Kidney (tissue), 22 donors: ENCODE measurements at places on chromosomes 2 and 18.

- DNase-seq, result no peak
Observed at GRCh38 chr2:127498386-127498785, 27.9 kb downstream of the IWS1 start.

GRCh38 chr2:63695583-63695982 lies 106.8 kb downstream of the MDH1 start:
- DNase-seq, result no peak

DNA sequence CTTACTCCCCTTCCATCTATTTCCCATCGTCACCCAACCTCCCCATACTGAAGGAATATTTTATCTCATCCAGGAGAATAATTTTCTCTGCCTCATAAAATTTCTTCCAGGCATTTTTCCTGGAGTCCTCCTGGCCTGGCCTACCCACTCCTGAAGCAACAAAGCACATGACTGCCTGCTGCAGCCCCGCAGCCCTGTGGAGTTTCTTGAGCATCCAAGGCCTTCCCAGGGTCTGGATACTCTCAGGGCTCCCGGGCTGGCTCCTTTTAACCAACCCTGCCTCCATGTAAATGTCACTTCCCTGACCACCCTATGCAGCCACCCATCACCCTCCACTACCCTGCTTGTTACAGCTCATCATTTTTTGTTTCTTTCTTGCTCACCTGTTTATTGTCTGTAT lies 64.0 kb downstream of the CDH20 start:
- DNase-seq, result no peak

GRCh38 chr2:33033606-33034081 lies 86.9 kb downstream of the LTBP1 start:
- no peak for DNase-seq

GRCh38 chr2:131031875-131032274 lies 61.4 kb downstream of the FAM168B start:
- no peak for DNase-seq

GRCh38 chr2:145356056-145356455 lies 836.1 kb upstream of the ZEB2 start:
- DNase-seq, result no peak

DNA sequence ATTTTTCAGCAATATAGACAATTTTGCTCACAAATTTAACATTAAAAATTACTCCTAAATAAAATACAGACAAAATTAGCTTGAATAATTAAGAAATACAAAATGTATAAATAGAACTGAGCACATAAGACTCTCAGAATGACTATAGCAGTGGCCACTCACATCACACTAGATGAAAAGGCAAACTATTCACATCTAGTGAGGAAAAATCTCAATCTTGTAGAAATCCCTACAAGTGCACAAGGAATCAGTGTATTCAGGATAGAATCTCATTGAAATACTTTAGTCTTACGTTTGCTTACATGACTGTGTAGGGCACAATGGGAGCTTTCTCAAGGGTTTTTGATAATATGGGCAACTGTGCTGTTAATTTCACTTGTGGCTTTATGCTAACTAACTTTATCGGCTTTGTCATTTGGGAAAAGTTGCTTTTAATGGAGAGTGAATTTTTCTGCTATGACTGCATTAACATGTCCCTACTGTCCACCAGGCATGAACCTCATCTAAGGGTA lies 678.9 kb upstream of the LRRTM4 start:
- no peak for DNase-seq

DNA sequence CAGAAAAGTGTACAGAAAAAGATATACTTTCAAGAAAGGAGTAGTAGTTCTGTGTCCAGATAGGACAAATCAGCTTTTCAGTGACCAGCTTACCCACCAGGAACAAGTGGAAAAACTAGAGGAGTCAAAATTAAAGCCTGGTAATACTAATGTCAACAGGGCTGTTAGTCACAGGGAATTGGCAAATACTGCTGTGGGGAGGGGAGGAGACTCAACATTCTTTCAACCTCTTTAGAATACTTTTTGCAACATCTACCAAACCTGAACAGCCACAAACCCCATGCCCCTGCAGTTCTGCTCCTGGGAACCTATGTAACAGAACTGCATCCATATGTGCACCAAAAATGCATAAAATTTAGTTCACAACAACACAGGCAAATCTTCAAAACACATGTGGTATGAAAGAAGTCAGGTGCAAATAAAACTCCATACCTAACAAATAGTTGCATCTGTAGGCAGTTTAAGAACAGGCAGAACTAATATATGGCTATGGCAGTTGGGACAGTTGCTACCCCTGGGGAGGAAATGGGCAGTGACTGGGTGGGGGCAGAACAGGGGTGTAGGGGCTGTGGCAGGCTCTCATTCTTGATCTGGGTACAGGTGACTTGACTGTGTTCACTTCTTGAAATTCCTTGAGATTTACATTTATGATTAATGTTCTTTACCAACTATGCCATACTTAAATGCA lies 9.7 kb downstream of the CMPK2 start:
- DNase-seq, result no peak

DNA sequence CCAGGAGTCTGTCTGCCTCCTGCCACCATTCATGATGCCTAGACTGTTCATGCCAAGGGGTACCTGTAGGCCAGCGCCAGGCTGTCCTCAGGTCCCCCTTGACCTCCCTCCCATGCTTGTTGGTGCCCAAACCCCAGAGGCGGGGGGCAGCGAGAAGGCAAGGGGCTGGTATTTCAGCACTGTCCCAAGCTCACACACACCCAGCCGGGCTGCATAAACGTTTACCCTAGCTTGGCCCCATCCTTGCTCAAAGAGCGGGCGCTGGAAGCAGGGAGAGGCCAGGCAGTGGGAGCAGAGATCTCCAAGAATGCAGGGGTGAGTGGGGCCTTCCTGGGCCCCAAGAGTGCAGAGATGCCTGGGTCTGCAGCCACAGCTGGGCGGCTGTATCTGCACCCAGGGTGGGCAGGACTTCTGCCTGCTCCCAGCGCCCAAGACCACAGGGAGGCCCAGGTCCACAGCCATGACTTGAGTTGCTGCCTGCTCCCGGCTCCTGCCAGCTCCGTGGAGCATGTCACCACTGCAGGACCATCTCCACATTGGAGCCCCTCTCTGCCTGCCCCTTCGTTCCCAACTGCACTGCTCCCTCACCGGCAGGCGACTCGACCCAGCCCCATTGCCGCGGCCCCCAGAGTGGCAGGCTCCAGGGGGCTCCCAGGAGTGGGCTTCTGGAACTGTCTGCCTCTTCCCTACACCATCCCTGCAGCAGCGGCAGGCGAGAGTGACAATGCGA lies 616.6 kb downstream of the METTL4 start:
- DNase-seq, result no peak

GRCh38 chr2:48278590-48278989 lies 251.4 kb upstream of the STON1 start:
- DNase-seq, result no peak

- no peak for DNase-seq
Observed at GRCh38 chr2:195392446-195393336, 264.3 kb upstream of the SLC39A10 start.

DNA sequence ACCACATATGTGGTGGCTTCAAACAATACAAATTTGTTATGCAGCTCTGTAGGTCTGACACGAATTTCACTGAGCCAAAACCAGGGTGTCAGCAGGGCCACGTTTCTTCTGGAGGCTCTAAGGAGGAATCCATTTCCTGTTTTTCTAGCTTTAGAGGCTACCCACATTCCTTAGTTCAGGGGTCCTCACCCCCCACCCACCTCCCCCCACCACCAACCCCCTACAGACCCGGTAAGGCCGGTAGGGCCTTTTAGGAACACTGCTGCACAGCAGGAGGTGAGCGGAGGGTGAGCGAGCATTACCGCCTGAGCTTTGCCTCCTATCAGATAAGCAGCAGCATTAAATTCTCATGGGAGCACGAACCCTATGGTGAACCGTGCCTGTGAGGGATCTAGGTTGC lies 10.6 kb upstream of the SLC39A10 start:
- no peak for DNase-seq

DNA sequence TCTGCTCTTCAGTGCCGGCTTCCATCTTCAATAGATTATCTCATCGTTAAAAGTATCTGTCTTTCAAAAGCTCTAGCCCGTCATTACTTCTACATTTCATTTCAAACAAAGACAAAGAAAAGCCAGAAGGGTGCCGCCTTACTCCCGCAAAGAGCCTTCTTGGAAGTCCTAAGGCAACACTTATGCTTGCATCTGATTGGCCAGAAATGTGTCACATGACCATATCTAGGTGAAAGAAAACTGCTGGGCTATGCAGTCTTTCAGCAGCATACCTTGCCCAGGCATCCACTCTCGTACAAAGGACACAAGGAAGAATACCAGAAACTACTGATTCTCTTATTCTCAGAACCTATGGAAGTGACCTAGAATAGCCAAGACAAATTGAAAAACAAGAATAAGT lies 217.1 kb upstream of the SLC35G4 start:
- DNase-seq, result no peak
